ENCODE measurements at places on chromosomes 5 and 9. TPM values are rescaled to one million over a fixed set of nuclear protein-coding genes. Genes with fewer than 3 reads are reported as not detected.

Gene DRD1
- total RNA-seq, result not detected

Gene C9orf153
- 0.90 TPM for total RNA-seq

Gene DBN1
- 22.7 TPM for total RNA-seq

Gene SLC36A3
- total RNA-seq, result not detected

Gene DMRT3
- not detected for total RNA-seq

Gene PCSK1
- not detected for total RNA-seq

Gene ANKHD1
- 184 TPM for total RNA-seq

Gene EXOC3
- 83.5 TPM for total RNA-seq

Gene JAKMIP2
- total RNA-seq, result 5.7 TPM

Gene ADGRD2
- total RNA-seq, result not detected

Gene PPP2R2B
- 1.5 TPM for total RNA-seq

Gene ZDHHC11
- total RNA-seq, result 38.0 TPM

DNA sequence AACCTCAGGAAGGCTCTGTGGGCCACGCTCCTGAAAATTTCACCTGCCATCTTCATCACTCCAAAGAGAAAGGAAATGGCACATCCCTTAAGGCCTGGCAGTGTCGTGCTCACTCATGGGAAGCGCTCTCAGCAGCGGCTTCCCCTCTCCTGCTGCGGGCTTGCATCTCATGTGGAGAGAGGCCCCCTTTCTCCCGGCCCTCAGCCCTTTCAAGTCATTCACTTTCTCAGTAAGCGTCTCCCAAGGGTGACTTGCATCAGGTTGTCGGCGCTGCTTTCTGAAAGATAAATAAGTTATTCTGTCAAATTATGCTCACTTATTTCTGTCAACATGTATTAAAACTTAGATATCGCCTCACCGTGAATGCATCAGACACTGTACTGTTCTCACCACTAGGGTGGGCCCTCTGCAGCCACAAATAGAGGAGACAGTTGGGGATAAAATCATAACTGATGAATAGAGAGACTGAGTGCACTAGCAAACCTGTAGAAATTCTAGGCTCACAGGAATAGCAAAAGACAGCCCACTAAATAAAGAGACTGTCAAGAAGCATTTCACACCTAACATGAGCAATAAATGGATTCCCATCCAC is 174.6 kb downstream of the RFK start:
- no peak for DNase-seq

GRCh38 chr9:103714992-103715391 is 379.1 kb upstream of the SMC2 start:
- no peak for DNase-seq

DNA sequence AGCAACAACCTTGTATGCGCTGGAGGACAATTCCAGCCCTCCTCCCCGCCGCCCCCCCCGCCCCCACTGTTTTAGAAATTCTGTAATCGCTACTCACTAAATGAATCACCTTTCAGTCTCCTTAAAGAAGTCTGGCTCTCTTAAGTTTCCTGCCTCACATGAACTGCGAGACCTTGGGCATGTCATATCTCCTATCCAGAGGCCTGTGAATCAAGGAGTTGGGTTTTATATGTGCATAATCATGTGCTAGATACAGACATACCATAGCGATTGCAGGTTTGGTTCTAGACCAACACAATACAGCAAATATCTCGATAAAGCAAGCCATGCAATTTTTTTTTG is 337 bp upstream of the DMAC1 start:
- DNase-seq, result no peak

DNA sequence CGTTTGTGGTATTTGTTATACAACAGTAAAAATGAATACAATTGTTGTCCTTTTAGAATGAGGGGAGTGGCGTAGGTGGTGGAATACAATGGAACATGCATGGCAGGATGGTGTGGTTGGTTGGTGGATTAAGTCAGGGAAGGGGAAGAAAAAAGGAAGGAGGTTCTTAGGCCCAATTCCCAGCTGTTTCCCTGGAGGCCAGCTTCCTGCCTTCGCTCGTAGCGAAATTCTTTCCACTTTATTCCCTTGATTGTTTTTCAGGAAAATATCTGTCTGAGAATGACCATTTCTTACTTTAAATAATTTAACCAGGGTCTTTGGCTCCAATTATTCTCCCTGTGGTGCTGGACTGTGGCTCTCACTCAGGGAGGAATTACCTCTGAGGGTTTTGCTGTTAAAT is 24.1 kb upstream of the DMAC1 start:
- no peak for DNase-seq

GRCh38 chr5:95087816-95088317 is 197.0 kb downstream of the MCTP1 start:
- no peak for DNase-seq

DNA sequence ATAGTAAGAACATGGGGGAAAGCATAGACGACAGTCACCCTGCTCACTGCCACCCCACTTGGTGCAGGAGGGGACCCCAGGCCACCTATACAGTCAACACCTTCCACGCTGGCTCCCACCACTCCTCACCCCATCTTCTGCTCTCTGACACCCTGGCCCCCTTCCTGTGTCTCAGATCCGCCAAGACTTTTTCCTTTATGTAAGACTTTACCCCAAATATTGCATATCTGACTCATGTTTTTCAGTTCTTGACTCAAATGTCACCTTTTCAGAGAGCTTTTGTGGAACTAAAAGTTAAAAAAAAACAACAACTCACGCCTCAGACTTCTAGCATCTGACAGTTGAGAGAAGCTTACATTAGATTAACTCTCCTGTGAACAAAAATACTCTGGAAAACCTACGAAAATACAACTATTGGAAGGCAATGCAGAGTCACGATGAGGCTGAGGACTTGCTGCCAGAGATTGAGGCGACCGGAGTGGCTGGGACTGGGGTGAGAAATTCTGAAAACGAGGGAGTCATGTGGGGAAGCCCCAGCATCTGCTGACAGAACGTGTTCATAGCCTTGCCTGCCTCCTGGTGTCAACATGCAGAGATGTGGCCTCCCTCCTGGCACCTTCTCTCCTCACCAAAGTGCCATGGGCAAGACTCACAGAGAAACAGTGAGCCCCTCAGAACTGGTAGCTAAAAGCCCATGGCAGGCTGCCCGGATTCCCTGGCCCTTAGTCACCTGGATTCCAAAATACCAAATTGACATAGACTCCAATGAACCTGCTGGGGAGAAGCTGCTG is 22.4 kb upstream of the FCN2 start:
- DNase-seq, result no peak

GRCh38 chr9:130499804-130500263 is 55.1 kb downstream of the ASS1 start:
- DNase-seq, result no peak

DNA sequence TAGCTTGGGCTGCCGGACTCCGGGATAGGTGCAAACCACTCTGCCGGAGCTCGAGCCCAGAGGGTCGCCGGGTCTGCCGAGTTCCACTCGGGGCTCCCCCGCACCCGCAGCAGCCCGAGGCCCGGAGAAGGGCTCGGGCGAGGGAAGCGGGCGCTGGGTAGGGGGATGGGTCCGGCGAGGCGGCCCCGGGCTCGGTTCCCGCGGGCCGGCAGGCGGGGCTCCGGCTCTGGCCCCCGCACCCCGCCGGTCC is 507 bp downstream of the RICTOR start:
- DNase-seq, result no peak

DNA sequence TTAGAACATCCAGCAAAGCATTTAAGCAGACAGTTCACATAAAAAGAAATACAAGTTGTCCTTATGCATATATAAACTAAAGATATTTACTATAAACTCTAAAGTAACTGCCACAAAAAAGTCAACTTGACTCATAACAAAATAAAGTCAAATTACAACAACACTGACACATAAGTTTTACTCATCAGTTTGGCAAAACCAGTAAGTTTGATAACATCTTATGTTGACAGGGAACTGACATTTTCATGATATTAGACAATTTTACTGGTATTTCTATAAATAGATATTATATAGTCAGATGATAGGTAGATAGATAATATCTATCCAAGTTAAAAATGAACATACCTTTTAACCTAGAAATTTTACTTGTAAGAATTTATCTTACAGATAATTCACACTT is 9.9 kb upstream of the TSLP start:
- DNase-seq, result no peak

GRCh38 chr5:173826428-173827350 is 61.5 kb upstream of the CPEB4 start:
- no peak for DNase-seq

- peak; percentile 81 for DNase-seq
Measured at GRCh38 chr5:172984244-172984953, 828 bp downstream of the ATP6V0E1 start.

- no peak for DNase-seq
Measured at GRCh38 chr5:34597034-34598027, 58.8 kb upstream of the RAI14 start.

- DNase-seq, result no peak
Measured at GRCh38 chr9:34372467-34373011, 4.2 kb downstream of the MYORG start.

DNA sequence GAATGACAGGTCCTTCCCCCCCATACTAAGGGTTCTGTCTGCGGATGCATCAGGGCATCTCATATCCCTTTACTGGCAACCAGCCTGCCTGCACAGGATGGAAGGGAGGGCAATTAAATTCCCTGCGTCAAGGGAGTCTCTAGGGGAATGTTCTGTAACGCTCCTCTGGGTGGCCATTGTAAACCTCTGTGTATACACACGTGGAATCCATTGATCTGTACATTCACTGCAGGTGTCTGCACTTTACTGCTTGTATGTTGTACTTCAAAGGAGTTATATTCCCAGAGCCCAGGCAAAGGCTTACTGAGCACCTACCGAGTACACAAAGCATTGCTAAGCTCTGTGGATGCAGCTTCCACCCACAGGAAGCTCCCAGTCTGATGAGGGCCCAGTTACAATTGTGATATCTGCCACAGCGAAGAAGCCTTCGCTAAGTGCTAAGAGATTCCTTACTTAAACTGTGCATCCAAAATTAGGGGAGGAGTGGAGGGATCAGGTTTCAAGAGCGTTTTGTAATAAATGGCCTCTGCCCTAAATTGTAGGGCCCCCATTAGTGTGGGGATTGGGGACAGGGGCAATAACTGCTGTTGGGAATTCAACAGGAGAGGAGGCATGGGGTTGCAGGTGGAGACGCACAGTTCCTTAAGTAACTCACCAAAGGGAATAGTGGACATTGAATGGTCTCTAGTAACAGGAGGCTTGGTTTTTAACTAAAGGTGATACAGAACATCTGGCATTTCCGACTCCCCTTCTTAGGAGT is 1.5 kb upstream of the RETREG1 start:
- DNase-seq, result peak; percentile 11

- no peak for DNase-seq
Measured at GRCh38 chr9:109455391-109455790, 42.7 kb downstream of the PTPN3 start.

- no peak for DNase-seq
Measured at GRCh38 chr5:98349251-98349989, 424.0 kb upstream of the RGMB start.

- DNase-seq, result no peak
Measured at GRCh38 chr9:136103651-136104487, 8.8 kb upstream of the NACC2 start.

DNA sequence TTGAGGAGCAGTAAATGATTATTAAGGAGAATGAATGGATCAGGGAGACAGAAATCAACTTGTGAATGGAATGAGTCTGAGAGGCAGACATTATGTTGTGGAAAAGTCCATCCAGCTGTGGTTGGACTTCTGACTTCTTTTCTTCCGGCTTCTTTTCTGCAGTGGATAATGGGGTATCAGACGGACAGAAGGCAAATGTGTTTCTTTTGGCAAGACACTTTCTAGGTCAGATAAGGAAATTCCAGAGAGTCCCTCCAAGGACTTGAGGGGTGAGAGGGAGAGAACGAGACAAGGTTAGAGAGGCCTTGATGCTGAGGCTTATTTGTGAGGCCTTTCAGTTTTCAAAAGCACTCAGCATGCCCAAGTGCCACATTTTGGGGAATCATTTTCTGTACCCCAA is 17.1 kb upstream of the GRHPR start:
- DNase-seq, result no peak

DNA sequence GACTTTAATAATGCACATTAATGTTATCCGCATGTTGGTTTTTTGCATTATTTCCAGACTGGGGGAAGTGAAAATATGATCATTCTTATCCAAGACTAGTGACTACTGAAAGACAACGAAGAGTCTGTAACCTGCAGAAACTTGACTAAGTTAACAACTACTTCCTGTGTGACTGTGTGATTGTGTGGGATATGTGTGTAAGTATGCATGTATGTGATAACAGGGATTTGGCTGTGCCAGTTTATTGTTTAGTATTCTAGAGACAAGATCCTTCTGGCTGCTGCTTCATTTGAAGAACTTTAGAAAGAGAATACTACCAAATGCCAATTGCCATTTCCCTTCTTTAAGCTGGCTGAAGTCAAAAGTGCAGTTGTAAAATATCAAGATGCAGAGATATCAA is 375.7 kb upstream of the PRR16 start:
- no peak for DNase-seq

DNA sequence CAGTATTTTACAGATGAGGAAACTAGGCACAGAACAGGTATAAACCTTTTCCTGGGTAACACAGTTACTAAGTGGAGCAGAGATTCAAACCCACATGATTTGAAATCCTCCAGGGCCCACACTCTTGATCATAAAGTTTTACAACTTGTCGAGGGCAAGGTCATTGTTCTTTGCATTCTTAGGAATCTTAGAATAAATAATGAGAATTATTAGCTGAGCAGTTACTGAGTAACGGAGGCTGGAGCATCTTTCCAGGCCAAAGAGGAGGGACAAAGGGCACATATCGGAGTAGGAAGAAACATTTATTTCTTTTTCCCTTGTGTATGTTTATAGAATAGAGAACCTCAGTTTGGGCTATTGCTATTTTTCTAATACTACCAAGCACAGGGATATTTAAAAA is 27.1 kb upstream of the F2R start:
- DNase-seq, result no peak

DNA sequence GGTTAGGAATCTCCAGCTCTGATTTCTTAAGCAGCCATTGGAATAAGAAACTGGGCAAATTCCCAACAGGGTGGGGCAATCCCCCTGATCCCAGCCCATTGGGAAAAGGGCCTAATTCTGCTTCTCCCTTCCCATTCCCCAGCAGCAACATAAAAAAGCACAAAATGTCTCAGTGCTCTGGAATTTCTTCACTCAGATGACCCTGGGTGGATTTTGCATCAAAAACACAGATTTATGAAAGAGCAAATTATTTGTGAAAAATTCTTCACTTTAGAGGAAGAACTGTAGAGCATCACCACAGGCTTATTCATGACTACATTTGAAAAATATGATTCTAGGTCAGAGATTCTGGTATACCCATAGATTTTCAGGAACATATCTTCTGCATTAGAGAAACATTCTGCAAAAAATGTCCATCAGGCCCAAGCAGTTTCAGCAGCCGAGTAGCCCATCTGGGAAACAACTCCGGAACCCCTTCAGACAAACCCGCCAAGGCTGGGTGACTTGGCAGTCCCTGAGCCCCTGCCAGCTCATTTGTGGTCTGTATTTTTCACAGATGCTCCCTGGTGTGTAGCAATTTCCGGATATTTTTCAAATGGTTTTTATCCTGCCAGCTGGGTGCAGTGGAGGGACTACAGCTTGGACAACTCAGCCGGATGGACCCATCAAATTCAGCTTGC is 102.1 kb upstream of the RANBP3L start:
- DNase-seq, result no peak

GRCh38 chr5:67996596-67996995 is 219.0 kb upstream of the PIK3R1 start:
- no peak for DNase-seq
